ENCODE measurements at places on chromosomes 11 and 22.

DNA sequence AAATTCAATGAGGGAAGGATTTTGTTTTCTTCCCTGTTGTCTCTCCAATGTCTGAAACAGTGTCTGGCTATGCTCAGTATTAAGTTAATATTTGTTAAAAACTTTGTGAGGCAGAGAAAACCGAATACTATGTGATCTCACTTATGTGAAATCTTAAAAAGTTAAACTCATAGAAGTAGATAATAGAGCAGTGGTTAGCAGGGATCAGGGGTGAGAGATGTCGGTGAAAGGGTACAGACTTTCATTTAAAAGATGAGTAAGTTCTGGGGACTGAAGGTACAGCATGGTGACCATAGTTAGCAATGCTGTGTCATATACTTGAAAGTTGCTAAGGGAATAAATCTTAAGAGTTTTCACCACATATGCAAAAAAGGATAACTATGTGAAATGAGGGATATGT, 244.6 kb downstream of the AASDHPPT start:
- DNase-seq: no peak

DNA sequence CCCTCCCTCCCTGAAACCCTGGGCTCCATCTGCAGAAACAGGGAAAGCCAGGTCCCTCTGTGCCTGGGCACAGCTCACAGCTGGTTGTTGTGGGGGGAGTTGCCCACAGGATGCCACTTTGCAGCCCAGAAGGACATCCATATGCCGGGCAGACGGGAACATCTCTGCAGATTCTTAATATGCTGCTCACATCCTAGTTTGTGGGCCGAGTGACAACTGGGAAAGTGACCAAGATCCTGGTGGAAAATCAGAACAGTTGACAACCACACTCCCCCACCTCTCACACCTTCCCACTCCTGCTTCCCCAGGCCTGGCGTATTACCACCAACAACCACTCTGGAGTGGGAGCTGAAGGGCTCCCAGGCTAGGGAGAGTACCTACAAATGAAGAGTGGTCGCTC, 7.3 kb upstream of the SCGB1A1 start:
- DNase-seq: no peak

GRCh38 chr22:46069521-46070214, 80.7 kb upstream of the PPARA start:
- DNase-seq: no peak

GRCh38 chr11:119055901-119056300, 1.1 kb downstream of the HYOU1 start:
- DNase-seq: no peak

DNA sequence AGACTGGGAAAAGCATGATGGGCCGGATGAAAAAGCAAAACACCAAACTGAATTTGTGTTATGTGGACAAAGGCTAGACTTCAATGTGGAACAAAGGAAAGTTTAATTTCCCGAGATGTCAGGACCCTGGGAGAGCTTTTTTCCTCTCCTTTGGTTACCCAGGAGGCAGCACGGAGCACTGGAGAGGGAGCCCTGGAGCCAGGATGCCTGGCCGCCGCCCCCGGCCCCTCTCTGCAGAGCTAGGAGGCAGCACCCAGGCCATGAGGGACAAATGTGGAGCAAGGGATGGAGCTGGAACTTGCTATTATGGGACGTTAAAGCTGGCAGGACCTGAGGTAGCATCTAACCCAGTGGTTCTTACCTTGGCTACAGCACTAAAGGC, 108.9 kb downstream of the MORC2 start:
- no peak for DNase-seq

DNA sequence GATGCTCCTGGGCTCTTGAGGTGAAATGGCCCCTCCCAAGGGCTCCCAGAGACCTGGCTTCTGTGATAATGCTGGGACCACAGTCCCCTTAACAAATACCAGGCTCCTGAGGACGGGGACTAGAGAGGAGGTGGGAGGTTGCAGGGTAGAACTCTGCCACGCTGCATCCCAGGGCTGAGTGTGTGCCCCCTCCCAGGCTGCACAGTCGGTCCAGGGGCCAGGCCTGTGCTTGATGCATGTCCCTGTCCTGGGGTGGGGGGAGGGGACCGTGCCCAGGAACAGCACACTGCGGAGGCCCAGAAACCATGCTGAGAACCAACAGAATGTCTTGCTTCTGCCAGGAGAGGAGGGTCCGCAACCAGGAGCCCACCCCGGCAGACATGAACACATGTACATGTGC, 9.3 kb downstream of the CSF2RB start:
- no peak for DNase-seq

DNA sequence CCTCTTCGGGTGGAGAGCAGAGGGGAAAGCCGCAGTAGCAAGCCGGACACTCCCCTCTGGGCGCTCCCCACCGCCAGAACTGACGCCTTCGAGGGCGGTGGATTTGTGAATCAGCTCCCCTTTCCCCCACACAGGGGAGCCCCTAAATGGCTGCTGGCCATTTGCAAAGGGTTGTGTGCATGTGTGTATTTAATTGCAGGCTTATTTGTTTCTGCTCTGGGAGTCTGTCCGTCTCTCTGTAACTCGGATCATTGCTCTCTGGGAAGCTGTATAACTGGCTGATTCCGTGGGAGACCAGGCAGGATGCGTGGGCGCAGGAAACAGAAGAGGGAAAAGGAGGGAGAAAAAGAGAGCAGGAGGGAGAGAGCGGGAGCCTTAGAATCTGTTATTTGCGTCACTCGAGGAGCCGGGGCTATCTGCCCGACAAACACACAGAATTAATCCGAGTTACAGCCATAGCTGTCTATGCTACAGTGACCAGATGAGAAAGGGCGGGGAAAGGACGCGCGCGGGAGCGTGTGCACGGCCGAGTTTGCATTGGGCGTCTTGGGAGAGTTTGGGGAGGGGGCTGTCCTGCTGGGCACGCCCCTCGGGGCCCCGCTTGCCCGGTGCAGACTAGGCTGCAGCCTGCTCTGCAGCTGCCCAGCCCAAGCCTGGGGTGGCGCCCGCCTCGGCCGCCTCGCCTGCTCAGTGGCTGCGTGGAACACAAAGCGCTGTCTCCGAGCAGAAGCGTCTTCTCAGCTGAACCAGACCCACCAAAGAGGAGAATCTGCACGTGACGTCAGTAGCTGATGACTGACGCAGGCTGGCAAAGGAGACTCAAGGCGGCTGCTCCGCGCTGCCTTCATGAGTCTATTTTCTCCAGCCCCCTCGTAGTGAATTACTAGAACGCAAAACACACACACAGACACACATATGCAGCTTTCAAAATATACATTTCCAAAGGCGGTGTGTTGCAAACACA, 105.3 kb upstream of the HSD17B12 start:
- no peak for DNase-seq

DNA sequence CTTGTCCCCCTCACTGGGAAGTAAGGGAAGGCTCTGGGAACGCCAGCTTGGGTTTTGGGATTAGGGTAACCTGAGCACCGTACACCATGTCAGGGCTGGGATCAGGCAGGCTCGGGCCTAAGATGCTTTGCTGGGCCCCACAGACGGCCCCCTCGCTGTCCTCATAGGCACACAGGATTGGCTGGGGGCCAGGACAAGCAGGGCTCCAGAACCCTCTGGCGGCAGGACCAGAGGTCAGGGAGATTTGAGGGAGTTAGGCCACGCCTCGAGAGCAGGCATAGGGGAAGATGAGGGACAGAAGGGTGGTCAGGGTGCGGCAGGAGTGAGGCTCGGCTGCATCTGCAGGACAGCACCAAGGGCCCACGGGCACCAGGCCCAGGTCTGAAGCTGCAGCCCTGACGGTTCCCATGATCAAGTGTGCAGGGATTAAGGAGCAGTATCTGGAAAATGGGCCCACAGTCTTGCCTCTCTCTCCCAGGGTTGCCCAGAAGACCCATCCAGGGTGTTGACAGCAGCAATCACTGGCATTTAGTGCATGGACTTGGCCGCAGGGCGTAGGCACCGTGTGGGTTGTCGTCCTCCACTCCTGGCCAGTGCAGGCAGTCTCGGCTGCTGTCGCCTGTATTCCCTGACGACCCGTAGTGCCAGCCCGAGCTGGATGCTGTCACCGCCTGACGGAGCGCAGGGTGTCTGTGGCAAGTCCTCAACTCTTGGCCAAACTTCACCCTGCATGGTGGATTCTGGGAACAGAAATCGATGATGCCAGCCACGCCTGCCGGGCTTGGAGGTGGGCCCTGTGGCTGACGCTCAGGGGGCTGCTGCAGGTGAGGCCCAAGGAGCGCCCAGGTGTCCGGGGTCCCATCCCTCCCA, 15.7 kb upstream of the GNB1L start:
- DNase-seq: no peak

GRCh38 chr11:122113836-122114825, 1.9 kb downstream of the BLID start:
- no peak for DNase-seq

DNA sequence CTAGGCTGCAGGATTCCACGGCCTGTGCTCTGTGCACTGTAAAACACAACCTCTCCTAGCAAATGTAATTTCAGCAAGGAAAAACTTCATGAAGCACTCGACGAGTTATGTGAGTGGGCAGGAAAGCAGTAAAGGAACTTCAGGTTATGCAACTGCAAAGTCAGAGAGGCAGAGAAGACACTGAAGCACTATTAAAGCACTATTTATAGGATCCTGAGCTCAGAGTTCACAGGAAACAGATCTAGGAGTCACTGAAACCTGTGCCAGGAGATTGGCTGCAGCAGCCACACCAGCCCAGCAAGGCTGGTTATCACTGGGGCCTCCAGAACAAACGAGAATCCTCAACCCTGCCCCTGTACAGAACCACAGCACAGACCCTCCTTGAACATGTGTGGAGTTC, 2.5 kb downstream of the SMIM35 start:
- DNase-seq: no peak

DNA sequence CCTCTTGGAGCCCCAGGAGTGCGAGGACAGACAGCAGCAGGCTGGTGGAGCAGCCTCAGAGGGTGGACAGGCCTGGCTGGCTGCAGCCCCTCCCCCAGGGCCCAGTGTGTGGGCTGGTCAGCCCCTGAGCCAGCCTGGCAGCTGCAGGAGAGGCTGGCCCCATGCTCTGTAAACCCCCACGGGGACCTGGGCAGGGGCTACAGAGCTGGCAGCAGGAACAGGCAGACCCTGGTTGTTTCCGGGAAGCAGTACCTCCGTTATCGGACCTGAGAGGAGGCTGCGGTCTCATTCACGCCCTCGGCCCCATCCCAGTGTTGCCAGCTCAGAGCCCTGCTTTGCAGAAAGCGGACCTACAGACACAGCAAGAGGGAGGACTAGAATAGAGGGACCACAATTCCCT, 38.5 kb upstream of the COMT start:
- no peak for DNase-seq

DNA sequence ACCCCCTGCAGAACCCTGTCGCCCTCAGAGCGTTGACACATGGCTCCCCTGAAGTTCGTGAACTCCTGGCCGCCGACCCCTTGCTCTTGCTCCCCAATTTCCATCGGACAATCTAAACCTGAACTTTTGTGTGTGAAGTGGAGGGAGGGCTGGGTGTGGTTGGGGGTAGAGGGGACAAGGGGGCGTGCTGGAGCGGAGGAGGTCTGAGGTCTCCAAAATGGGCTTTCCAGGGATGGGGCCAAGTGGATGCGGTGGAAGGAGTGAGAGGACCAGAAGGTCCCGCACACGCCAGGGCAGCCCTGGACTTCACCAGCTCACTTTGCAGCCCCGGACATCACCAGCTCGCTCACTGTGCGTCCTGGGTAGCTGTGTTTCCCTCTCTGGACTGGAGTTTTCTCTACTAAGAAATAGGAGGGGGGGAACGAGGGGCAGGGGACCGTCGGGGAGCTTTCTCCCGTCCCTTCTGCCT, 18.6 kb downstream of the CREB3L1 start:
- DNase-seq: no peak

- DNase-seq: no peak
Measured at GRCh38 chr22:19632668-19633148, 81.6 kb upstream of the SEPTIN5 start.

- DNase-seq: no peak
Measured at GRCh38 chr11:79119491-79120284, 321.1 kb downstream of the TENM4 start.
